ENCODE measurements at places on chromosomes 16 and 17.
A peak's percentile ranks its signal among the peaks of the same experiment; 100 is the strongest.

DNA sequence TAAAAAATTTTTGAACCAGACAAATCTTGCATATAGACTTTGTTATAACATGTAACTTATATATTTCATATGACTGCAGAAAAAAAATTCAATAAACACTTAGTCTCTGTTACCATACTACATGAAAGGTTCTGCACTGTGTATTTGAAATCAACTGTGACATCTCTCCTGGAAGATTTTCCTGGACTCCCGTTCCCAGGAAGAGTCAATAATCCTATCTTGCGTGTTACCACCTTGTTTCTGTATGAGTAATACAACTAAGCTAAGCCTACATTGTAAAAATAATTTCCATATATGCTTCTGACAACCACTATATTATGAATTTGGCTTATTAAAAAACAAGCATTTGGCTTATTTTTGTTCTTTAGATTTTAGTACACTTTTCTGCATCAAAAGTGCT lies 665.6 kb upstream of the SOX9 start:
- DNase-seq, result no peak
- H3K4me1 ChIP-seq, result no peaks in the 10 kb centered on the region
- no peaks in the 10 kb centered on the region for H3K36me3 ChIP-seq
- H3K4me3 ChIP-seq, result no peak overlapping the region
- no peaks in the 10 kb centered on the region for H3K27me3 ChIP-seq
- no peak overlapping the region for H3K27ac ChIP-seq

- H3K36me3 ChIP-seq, result no peaks in the 10 kb centered on the region
- no peak overlapping the region for H3K27ac ChIP-seq
- no peak for DNase-seq
- no peaks in the 10 kb centered on the region for H3K27me3 ChIP-seq
- H3K4me3 ChIP-seq, result no peak overlapping the region
These were observed 89.2 kb upstream of the CDC42EP4 start for GRCh38 chr17:73400915-73401545.

DNA sequence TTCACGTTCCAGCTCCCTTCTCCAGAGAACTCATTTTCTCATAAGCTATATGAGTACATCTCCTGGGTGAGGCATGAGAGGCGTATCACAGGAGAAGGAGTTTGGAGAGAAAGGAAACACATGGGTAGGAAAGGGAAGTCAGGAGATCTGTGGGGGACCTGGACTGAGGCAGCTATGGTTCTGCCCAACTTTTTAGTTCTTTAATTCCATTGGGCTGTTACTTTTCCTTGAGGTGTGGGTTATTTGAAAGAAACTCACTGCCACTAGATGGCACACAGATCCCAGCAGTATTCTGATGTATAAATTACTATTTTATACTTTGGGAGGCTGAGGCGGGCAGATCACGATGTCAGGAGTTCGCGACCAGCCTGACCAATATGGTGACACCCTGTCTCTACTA lies 63.6 kb downstream of the NUP93 start:
- peak; percentile 9 for DNase-seq
- H3K4me3 ChIP-seq, result no peak overlapping the region
- no peaks in the 10 kb centered on the region for H3K27me3 ChIP-seq
- H3K27ac ChIP-seq, result no peak overlapping the region
- H3K36me3 ChIP-seq, result no peaks in the 10 kb centered on the region

DNA sequence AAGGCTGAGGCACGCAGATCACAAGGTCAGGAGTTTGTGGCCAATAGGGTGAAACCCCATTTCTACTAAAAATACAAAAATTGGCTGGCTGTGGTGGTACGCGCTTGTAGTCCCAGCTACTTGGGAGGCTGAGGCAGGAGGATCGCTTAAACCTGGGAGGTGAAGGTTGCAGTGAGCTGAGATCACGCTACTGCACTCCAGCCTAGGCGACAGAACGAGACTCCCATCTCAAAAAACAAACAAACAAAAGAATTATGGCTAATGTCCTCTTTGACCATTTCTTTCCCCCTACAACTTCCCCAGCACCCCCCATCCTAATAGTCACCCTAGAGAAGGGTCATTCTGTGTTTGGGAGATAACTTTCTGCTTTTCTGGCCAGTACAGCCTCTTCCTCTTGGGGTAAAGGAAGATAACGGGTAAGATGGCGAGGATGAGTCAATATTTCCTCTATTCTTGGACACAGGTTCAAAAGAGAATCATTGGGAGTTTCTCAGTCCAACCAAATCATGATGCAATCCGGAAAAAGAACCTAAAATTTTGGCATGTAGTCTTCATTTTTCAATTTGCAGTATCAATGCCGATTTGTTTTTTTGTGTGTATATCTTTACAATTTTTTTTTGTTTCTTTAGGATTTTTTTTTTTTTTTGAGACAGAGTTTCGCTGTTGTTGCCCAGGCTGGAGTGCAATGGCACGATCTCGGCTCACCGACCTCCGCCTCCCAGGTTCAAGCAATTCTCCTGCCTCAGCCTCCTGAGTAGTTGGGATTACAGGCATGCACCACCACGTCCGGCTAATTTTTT lies 107.6 kb upstream of the MED13 start:
- no peak for DNase-seq
- peaks cover 7% of the 10 kb centered on the region for H3K27me3 ChIP-seq
- H3K4me3 ChIP-seq, result no peak overlapping the region
- H3K4me1 ChIP-seq, result no peaks in the 10 kb centered on the region
- H3K36me3 ChIP-seq, result no peaks in the 10 kb centered on the region
- peak overlapping the region; percentile 9 for H3K27ac ChIP-seq

DNA sequence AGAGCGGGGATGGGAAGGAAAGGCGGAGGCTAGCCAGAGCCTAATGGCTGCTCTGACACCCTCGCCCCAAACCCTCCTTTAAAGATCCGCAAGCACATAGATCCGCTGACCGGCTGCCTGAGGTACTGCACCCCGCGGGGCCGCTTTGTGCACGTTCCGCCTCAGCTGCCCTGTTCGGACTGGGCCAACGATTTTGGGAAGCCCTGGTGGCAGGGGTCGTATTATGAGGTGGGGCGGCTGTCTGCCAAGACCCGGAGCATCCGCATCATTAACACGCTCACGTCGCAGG lies 663 bp downstream of the CYB5D1 start:
- H3K36me3 ChIP-seq, result peaks cover 5% of the 10 kb centered on the region
- H3K27ac ChIP-seq, result no peak overlapping the region
- H3K27me3 ChIP-seq, result no peaks in the 10 kb centered on the region
- H3K4me1 ChIP-seq, result peaks cover 7% of the 10 kb centered on the region
- DNase-seq, result peak; percentile 16
- H3K4me3 ChIP-seq, result no peak overlapping the region

GRCh38 chr17:17062356-17062755 lies 20.1 kb downstream of the MPRIP start:
- DNase-seq, result no peak
- H3K27ac ChIP-seq, result no peak overlapping the region
- H3K36me3 ChIP-seq, result no peaks in the 10 kb centered on the region
- H3K27me3 ChIP-seq, result no peaks in the 10 kb centered on the region
- H3K4me3 ChIP-seq, result no peak overlapping the region

- H3K4me3 ChIP-seq, result no peak overlapping the region
- H3K27me3 ChIP-seq, result peaks cover 3% of the 10 kb centered on the region
- no peak for DNase-seq
- no peaks in the 10 kb centered on the region for H3K36me3 ChIP-seq
These were observed 30.5 kb upstream of the ZNF287 start for GRCh38 chr17:16599537-16599936.

DNA sequence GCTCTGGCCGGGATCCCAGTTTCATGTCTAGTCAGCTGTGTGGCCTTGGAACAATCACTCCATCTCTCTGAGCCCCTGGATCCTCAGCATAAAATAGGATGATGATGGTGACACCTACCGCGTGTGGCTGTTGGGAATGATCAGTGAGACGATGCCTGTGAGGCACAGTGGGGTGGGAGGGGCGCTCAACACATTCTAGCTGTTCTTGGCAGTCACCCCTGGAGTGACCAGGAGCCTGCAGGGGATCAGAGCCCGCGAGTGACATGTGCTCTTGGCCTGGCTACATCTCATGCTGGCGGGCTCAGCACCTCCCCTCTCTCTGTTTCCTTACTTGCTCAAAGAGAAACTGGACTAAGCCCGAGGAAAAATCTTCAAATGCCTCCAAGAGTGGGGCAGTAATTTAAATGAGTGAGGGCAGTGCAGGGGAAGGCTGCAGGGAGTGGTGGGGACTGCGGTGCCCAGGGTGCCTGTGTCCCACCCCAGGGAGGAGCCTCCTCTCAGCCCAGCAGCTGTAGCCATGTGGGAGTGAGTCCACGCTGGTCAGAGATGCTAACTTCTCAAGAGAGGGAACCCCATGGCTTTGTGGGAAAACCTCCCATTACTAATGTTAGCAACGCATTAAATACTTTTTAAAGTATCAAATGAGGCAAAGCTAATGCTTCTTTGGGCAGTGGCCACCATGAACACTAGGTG lies 23.1 kb upstream of the DOK4 start:
- H3K36me3 ChIP-seq, result no peaks in the 10 kb centered on the region
- no peak for DNase-seq
- no peaks in the 10 kb centered on the region for H3K4me1 ChIP-seq
- H3K27ac ChIP-seq, result no peak overlapping the region
- H3K4me3 ChIP-seq, result no peak overlapping the region

DNA sequence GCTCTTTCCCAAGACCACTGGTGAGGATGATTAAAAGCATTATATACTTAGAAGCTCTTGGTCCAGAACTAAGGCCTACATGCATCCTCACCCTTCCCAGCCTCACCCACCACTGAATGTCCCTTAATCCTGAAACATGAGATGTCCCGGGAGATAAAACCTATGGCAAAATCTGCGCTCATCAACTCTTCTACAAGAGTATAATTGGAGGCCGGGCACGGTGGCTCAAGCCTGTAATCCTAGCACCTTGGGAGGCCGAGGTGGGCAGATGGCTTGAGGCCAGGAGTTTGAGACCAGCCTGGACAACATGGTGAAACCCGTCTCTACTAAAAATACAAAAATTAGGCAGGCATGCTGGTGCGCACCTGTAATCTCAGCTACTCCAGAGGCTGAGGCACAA lies 13.3 kb downstream of the ACACA start:
- H3K36me3 ChIP-seq, result no peaks in the 10 kb centered on the region
- no peak overlapping the region for H3K27ac ChIP-seq
- no peaks in the 10 kb centered on the region for H3K27me3 ChIP-seq

GRCh38 chr16:61564716-61565115 lies 471.5 kb downstream of the CDH8 start:
- no peaks in the 10 kb centered on the region for H3K36me3 ChIP-seq
- H3K4me1 ChIP-seq, result no peaks in the 10 kb centered on the region
- no peak for DNase-seq
- H3K27ac ChIP-seq, result no peak overlapping the region
- no peak overlapping the region for H3K4me3 ChIP-seq

- H3K27me3 ChIP-seq, result no peaks in the 10 kb centered on the region
- H3K4me1 ChIP-seq, result no peaks in the 10 kb centered on the region
- H3K27ac ChIP-seq, result peak overlapping the region; percentile 36
- peaks cover 12% of the 10 kb centered on the region for H3K36me3 ChIP-seq
- no peak overlapping the region for H3K4me3 ChIP-seq
- no peak for DNase-seq
These were observed 15.3 kb downstream of the OSBPL7 start for GRCh38 chr17:47806026-47806912.

DNA sequence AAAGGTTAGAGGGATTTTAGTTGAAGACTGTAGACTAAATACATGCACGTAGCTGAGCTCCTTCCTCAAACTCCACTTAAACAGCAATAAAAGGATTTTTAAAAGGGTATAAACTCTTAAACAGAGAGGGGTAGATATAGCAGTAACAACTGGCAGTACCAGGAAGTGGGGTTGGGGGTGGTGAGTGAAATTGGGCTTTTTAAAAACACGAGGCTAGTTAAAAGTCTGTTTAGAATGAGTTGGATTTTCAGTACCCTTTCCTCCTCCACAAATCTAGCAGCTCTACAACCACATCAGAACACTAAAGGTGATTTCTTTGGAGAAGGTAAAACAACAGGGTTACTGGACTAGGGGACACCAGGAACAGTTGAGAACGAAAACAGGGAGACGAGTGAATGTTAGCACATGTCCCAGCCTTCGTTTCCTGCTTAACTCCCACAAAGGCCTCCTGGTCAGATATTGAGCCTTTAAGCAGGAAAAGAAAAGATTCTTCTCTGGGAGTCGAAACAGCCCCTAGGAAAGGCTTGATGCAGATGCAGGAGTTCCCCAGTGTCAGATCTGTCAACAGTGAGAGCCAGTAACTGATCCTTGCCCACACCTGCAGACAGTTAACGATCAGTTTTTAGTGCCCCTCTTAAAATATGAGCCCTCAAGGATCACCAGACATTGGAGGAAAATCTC lies 13.8 kb downstream of the NETO2 start:
- H3K27me3 ChIP-seq, result no peaks in the 10 kb centered on the region
- no peak overlapping the region for H3K27ac ChIP-seq
- no peaks in the 10 kb centered on the region for H3K4me1 ChIP-seq
- no peaks in the 10 kb centered on the region for H3K36me3 ChIP-seq
- DNase-seq, result no peak

Data from activated CD4-positive, alpha-beta T cell treated with anti-CD3 and anti-CD28 coated beads, Interleukin-2, amount 10 ng/mL, durations not matched to agents 7 days and 5 days (primary cell).